ENCODE measurements at places on chromosomes 7 and 10.

DNA sequence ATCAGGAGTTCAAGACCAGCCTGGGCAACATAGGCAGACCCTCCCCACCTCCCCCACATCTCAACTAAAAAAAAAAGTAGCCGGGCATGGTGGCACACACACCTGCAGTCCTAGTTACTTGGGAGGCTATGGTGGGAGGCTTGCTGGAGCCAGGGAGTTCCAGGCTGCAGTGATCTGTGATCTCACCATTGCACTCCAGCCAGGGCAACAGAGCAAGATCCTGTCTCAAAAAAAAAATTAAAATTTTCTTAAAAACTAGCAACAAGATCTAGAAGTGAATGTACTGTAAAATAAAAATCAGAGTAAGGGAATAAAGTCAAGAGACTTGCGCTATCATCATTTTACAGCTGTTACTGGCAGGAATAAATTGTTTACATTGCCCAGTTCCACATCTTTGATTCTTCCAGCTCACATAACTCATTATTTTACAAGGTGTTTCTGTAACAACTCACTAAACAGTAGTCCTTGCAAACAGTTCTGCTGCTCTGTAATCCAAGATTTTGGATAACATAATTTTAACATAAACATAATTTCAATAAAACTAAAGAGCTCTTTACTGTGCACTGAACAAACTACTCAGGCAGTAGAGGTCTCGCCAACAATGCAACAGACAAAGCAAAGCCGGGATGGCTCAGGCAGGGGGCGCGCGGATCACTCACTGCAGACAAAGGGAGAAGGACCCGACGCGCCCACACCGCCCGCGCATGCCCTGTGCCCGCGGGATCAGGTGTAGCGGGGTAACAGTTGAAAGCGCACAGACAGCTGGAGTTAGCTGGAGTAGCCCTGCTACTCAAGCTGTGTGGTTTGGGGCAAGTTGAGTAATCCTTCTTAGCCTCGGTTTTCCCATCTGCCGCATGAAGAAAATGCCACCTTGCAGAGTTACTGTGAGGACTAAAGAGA is 73.3 kb upstream of the NFE2L3 start:
- H3K36me3 ChIP-seq: no peaks in the 10 kb centered on the region
- H3K27me3 ChIP-seq: peaks cover 42% of the 10 kb centered on the region
- peak overlapping the region; percentile 42 for H3K4me3 ChIP-seq
- DNase-seq: peak; percentile 82

DNA sequence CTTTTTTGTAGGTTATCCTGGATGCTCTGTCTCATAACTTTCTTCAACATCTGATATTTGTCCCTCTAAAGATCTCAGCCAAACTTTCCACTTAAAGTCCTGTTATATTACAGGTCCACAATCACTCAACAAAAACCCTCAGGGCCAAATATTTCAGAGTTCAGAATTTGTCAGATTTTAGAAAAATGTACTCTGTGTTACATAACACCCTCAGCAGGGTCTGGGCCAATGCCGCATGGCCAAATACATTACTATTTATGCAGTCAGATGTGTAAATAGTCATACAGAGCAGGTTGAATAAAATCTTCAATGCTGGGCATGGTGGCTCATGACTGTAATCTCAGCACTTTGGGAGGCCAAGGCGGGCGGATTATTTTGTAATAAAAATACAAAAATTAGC is 11.5 kb downstream of the RAB19 start:
- no peak overlapping the region for H3K4me3 ChIP-seq
- H3K4me1 ChIP-seq: peaks cover 14% of the 10 kb centered on the region
- H3K27me3 ChIP-seq: no peaks in the 10 kb centered on the region
- DNase-seq: no peak

- no peaks in the 10 kb centered on the region for H3K36me3 ChIP-seq
- no peak overlapping the region for H3K4me3 ChIP-seq
- DNase-seq: no peak
- no peaks in the 10 kb centered on the region for H3K4me1 ChIP-seq
These were observed 71.7 kb downstream of the PPP1R17 start for GRCh38 chr7:31758755-31759154.

- no peaks in the 10 kb centered on the region for H3K36me3 ChIP-seq
- H3K4me3 ChIP-seq: no peak overlapping the region
- DNase-seq: no peak
- H3K4me1 ChIP-seq: no peaks in the 10 kb centered on the region
- H3K27ac ChIP-seq: no peak overlapping the region
These were observed 353.3 kb upstream of the SEMA3C start for GRCh38 chr7:81272176-81272575.

DNA sequence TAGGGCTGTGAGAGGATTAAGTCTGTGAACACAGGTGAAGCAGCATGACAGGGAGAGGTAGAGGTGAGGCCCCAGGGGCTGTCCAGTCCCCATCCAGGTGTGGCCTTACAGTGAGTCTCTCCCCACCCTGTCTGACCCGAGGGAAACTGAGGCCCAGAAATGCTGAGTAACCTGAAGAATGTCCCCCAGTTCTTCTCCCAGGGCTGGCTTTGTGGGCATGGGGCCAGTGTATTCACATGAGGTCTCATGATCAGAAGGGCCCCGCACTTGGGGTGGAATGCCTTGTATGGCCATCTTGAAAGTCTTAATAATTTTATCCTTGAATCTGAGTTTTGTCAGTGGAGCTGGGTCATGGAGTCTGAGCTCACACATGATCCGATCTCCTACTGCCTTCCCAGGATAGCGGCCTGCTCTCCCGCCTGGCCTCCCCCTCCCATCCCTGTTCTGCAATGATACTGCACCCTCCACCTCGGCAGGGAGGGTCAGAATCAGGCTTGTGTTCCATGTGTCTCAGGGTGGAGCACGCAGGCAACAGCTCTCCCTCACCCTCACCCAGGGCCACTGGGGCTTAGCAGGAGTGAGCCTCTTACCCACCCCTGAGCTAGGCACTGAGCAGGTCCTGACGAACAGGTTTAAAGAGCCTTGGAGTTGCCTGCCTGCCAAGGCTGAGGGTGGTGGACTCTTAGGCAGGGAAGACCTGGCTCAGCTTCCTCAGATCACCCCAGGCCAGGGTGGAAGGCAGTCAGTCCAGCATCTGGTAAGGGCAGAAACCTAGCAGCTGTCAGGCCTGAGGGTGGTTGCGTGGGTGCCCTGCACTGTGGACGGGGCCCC is 41.4 kb upstream of the NPFFR1 start:
- H3K4me1 ChIP-seq: peaks cover 13% of the 10 kb centered on the region
- no peaks in the 10 kb centered on the region for H3K27me3 ChIP-seq
- DNase-seq: no peak
- no peak overlapping the region for H3K27ac ChIP-seq
- H3K36me3 ChIP-seq: no peaks in the 10 kb centered on the region
- no peak overlapping the region for H3K4me3 ChIP-seq

DNA sequence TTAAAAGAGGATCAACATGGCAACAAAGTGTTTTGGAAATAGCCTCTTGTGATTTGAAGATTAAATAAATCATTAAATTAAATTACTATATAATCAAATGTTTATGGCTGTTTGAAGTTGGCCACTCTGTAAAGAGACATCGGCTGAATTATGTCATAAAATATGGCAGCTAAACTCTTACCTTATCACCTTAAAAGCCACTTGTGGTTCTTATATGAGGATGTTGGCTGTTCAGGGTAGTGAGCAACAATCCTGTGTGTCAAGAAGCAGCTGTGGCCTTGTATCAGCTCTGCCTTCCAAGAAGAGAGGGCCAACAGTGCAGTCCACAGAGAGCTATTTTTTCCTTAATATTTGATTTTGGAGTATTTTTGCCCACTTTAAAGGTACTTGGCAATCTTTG is 113.4 kb upstream of the CDK6 start:
- no peaks in the 10 kb centered on the region for H3K27me3 ChIP-seq
- peaks cover 17% of the 10 kb centered on the region for H3K4me1 ChIP-seq
- peaks cover 7% of the 10 kb centered on the region for H3K36me3 ChIP-seq
- no peak overlapping the region for H3K27ac ChIP-seq
- no peak overlapping the region for H3K4me3 ChIP-seq

- no peak overlapping the region for H3K27ac ChIP-seq
- no peak overlapping the region for H3K4me3 ChIP-seq
- no peaks in the 10 kb centered on the region for H3K4me1 ChIP-seq
- no peaks in the 10 kb centered on the region for H3K36me3 ChIP-seq
- H3K27me3 ChIP-seq: peaks cover 9% of the 10 kb centered on the region
These were observed 17.7 kb upstream of the SP8 start for GRCh38 chr7:20804345-20804744.

GRCh38 chr10:13834581-13835286 is 248.0 kb downstream of the PRPF18 start:
- peaks cover 5% of the 10 kb centered on the region for H3K4me1 ChIP-seq
- no peak overlapping the region for H3K4me3 ChIP-seq
- H3K27ac ChIP-seq: no peak overlapping the region
- peaks cover 6% of the 10 kb centered on the region for H3K27me3 ChIP-seq
- DNase-seq: no peak
- no peaks in the 10 kb centered on the region for H3K36me3 ChIP-seq

DNA sequence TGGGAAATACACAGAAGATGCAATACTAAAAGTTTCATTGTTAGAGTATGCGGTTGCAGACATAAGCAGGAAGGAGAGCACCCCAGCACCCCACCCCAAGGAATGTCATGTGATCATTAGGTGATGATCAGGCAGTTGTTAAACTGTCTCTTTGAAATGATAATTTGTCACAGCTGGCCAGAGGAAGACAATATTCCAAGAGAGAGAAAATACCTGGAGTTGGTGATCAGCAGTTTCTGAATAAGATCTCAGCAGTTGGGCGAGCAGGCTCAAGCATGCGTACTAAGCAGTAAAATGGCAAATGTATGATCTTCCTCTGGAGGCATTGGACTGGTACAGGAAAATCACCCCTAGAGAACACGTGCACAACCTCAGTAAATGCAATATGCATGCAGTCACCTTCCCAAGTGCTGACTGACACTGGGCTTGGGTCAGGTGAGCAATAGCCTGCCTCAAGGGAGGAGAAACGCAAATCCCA is 250.1 kb upstream of the MBL2 start:
- H3K4me1 ChIP-seq: no peaks in the 10 kb centered on the region
- DNase-seq: no peak
- H3K27me3 ChIP-seq: no peaks in the 10 kb centered on the region
- H3K4me3 ChIP-seq: no peak overlapping the region

DNA sequence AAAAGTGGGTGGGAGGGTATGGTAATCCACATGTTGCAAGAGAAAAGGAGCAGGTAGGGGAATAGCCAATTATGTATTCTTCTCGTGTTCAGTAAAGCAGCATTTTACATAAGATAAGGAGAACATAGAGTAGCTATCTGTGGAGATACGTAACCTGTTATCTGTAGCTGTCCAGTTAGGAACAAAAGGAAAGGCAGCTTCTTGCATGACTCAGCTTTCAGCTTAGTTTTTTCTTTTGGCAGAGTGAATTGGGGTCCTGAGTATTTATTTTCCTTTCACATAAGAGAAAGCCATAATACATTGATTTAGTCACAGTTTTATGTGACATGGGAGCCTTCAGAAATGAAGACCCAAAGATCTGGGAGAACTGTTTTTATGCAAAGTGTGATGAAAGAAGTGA is 116.7 kb upstream of the IMMP2L start:
- no peaks in the 10 kb centered on the region for H3K4me1 ChIP-seq
- H3K4me3 ChIP-seq: no peak overlapping the region
- no peak for DNase-seq
- peaks cover 12% of the 10 kb centered on the region for H3K27me3 ChIP-seq
- no peak overlapping the region for H3K27ac ChIP-seq

GRCh38 chr7:95303013-95303905 is 21.1 kb downstream of the PON1 start:
- H3K4me3 ChIP-seq: no peak overlapping the region
- no peak overlapping the region for H3K27ac ChIP-seq
- peaks cover 18% of the 10 kb centered on the region for H3K27me3 ChIP-seq
- no peaks in the 10 kb centered on the region for H3K36me3 ChIP-seq
- no peaks in the 10 kb centered on the region for H3K4me1 ChIP-seq

GRCh38 chr7:1068619-1069018 is 19.3 kb upstream of the GPER1 start:
- no peak for DNase-seq
- H3K36me3 ChIP-seq: peaks cover 2% of the 10 kb centered on the region
- no peaks in the 10 kb centered on the region for H3K27me3 ChIP-seq
- H3K4me3 ChIP-seq: no peak overlapping the region
- no peak overlapping the region for H3K27ac ChIP-seq

GRCh38 chr7:123024989-123025758 is 29.7 kb upstream of the TAS2R16 start:
- no peaks in the 10 kb centered on the region for H3K4me1 ChIP-seq
- H3K4me3 ChIP-seq: no peak overlapping the region
- DNase-seq: no peak
- H3K36me3 ChIP-seq: no peaks in the 10 kb centered on the region
- H3K27me3 ChIP-seq: no peaks in the 10 kb centered on the region

- H3K27ac ChIP-seq: no peak overlapping the region
- no peak overlapping the region for H3K4me3 ChIP-seq
These were observed 228.6 kb downstream of the MAD1L1 start for GRCh38 chr7:2003931-2004812.

DNA sequence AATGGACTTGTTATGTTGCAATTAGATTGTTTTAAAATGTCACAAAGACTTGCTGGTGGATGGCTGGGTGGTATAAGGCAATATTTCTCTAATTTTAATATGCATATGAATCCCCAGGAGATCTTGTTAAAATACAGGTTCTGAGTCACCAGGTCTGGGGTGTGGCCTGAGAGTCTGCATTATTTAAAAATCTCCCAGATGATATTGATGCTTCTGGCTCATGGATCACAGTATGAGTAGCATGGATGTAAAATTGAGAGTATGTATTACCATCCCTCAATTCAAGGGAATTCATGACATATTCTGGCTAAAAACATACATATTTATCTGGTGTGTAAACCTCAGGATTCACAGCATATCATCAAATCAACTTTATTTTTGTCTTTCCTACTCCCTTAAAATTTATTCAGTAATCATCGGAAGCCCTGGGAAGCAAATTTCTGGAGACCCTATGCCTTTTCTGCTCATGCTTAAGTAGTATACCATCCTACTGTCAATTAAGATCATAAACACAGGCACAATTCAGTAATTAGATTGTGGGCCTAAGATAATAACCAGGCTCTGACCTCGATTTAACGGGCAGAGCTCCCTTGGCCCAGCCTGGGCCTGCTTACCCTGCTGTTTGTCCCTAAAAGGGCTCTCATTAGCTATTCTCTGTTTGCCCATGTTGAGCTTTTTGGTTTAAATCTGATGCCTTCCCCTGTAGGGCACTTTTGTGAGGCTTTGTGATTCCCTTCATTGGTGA is 29.6 kb upstream of the ICA1 start:
- no peaks in the 10 kb centered on the region for H3K4me1 ChIP-seq
- no peaks in the 10 kb centered on the region for H3K36me3 ChIP-seq
- no peak overlapping the region for H3K4me3 ChIP-seq
- H3K27me3 ChIP-seq: peaks cover 14% of the 10 kb centered on the region
- DNase-seq: no peak
- H3K27ac ChIP-seq: no peak overlapping the region

GRCh38 chr7:116331020-116331419 is 120.7 kb downstream of the TES start:
- H3K27ac ChIP-seq: no peak overlapping the region
- no peak overlapping the region for H3K4me3 ChIP-seq
- no peaks in the 10 kb centered on the region for H3K36me3 ChIP-seq
